GM10248 (cell line): ENCODE measurements at places on chromosomes 11 and 22.

GRCh38 chr11:60810569-60810968 is 25.4 kb downstream of the MS4A10 start:
- no peak for DNase-seq

GRCh38 chr11:80822308-80822707 is 1381.5 kb upstream of the TENM4 start:
- DNase-seq: no peak

DNA sequence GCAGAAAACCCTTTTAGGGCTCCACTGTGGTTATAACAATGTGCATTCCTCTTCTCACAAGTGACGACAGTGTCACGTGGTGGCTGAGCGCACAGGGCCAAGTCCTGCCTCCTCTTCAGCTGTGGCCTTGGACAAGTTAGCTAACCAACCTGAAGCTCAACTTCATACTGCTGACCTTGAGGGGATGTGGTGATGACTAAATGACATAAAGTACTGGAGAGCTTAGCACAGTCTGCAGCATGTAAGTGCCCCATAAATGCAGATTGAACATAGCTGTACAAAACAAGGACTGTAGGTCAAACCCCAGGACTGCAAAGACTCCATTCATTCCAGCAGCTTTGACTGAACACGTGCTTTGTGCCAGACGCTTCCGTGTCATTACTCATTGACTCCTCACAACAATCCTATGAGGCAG is 20.1 kb upstream of the MRGPRX2 start:
- DNase-seq: no peak

- DNase-seq: no peak
Observed at GRCh38 chr11:59138643-59139042, 4.0 kb upstream of the FAM111A start.
